Non-pigmented ciliary epithelial cell (primary cell): ENCODE measurements at places on chromosomes 3 and 15.

DNA sequence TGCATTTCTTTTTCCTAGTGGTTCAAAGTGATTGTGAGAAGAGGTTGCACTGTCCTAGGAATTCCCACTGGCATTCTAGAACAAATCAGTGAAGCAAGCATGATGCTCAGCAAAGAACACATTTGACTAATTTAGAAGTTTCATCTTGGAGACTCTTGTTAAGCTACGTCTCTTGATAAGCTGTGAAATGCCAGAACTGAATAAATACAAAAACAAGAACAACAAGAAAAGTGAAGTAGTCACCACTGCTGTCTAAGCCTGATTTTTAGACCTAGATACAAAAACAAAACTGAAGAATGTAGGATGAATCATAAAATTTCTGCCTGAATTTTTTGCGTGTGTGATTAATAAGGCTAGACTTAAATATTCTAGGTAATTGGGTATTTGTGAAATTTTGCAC lies 1162.4 kb downstream of the TUSC7 start:
- DNase-seq: no peak

- DNase-seq: no peak
Measured at GRCh38 chr15:67103869-67104268, 38.5 kb downstream of the SMAD3 start.

GRCh38 chr3:129603561-129603942 lies 2.9 kb downstream of the PLXND1 start:
- DNase-seq: no peak

DNA sequence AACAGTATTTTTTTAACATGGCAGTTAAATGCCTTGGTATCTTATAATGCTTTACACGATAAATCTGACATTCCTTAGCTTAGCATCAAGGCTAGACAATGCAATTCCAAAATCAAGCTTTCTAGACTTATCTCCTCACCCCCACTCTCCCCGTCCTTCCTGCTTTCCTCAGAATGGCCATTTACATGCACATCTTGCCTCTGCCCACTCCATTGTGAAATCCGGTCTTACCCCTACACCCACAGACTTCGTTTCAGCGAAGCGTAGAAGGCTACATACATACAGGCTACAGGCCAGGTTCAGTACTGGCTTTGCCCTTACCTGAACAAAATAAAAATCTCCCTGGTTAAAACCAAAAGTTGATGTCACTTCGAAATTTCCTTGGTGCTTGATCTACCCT lies 58.6 kb upstream of the SLC12A8 start:
- no peak for DNase-seq

GRCh38 chr3:36903119-36903882 lies 41.6 kb downstream of the TRANK1 start:
- DNase-seq: no peak

DNA sequence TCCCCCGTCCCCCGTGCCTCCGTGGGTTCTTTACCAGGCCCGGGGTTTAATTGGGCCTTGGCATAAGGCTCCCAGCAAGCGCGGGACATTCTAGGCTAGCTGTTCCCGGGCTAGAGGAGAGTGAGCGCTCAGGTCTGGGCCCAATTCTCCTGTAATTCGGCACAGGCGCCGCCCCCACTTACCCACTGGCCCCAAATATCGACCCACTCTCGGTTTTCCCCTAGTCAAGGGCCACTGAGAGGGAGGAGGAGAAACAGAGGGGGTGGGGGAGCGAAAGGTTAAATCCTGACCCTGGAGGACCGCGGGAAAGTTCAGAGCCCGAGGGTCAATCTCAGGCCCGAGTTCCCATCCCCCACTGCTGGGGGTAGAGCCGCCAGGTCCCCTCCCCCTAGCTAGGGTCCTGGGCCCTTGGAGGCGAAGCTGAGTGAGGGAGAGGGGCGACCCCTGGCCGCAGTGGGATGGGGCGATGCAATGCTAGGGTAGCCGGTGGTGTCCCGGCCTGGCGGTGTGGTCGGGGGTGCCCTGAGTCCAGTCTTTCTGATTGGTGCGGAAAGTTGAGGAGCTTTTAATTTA lies 8.5 kb upstream of the ONECUT1 start:
- DNase-seq: no peak

DNA sequence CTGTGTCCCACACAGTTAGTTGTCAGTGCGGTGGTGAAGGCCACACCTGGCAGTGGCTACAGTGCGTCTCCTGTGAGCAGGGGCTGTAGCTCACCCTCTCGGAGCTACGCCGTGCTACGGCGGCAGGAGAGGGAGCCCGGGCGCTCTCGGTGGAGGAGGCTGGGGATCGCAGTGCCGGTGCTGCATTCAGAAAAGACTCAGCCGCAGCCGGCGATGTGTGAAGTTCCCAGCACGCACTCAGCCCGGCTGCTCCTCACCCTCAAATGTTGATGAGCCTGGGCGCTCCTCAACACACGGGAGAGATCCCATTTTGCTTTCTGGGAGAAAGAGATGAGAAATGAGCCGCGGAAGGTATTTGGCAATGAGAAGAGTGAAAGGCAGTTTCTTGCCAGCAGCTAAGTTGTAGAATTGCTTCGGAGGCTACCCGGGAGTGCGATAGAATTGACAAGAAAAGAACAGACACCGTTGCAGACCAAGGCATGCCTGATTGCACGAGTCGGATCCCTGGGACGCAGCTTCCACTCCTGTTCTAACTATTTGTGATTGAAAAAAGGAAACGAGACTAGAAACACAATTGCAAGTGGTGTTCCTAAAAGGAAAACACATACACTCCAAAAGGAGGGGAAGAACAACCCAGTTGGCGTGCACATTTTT lies at the start of gene UNC13C:
Gene UNC13C (plus strand): TSS at position 189 of the 654 bp plus-strand sequence. CDS start 34,463 bp downstream, outside the sequence.
- DNase-seq: no peak

DNA sequence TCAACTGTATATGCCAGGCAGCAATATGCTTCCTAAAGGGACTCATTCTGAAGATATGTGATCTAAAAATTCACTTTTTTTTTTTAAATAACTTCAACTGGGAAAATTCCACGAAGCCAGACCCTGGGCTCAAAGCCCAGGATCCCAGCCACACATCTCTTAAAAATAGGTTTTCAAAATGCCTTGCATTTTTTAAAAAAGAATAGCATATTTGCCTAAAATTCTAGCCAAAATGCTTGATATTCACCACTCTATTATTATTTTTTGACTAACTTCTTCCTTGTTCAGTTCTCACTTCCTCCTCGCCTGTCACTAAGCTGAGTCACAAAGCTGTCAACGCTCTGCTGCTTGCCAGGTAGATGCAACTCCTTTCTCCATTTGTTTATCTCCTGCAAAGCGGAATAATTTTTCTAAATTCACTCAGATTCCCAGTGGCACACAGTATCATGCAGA lies 28.0 kb upstream of the VGLL4 start:
- no peak for DNase-seq

DNA sequence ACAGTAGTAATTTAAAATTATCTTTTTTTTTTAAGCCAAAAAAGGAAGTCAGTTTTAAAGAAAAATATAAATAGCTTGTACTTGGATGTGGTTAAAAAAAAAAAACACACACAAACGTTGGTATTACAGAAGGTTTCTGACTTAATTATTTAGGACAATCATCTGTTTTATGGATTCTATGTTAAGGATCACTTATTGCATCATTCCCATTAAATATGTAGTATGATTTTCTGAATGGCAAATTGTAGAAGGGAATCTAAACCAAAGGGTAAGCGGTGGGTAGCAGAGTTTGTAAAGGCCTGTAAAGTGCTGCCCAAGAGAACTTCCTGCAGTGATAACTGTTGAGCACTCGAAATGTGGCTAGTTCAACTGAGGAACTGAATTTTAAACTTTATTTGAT lies 8.0 kb downstream of the SENP2 start:
- DNase-seq: no peak

GRCh38 chr3:181847276-181847675 lies 135.6 kb downstream of the SOX2 start:
- DNase-seq: no peak

DNA sequence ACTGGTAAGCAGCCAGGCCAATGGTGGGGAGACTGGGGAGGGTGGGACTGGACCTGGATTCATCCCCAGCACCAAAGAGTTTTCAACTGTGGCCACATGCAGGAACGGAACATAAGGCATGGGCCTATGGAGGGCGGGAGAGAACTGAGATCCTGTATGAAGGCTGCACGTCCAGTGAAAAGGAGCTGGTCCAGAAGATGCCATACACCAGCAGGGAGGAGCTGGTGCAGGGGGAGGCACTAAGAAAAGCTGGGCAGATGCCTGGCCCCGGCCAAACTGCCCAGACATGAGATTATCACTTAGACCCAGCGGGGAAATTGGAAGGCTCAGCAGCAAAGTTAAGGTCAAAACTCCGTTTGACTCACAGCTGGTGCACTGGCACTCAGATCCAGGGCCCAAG lies 58.1 kb upstream of the MCF2L2 start:
- DNase-seq: no peak

GRCh38 chr3:117962750-117963149 lies 1071.9 kb downstream of the IGSF11 start:
- no peak for DNase-seq

- DNase-seq: no peak
Measured at GRCh38 chr3:79767905-79768267, at the start of gene ROBO1. Gene ROBO1 (minus strand): TSS chr3:79767998.

DNA sequence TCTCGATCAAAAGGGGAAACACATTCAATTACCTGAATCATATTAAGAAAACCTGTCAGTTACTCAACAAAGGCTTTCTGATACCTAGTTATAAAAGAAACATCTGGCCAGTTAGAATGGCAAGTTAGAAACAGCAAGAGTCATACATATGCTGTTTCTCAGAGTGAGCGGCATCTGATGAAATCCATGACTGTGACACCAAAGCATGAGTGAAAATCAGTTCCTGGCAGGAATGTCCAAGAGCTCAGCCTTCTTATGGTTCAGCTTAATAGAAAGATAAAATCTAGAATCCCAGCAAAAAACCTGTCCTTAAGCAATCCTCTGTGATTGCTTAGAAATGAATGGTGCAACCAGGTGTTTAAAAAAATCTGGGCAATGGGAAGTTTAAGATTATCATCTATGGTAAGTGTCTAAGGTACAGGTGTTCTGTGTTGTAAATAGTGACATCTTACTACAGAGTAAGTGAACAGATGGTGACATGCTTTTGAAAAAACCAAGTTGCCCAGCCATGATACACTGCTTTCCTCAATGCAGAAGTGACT lies 18.8 kb downstream of the B4GALT4 start:
- DNase-seq: no peak
